H9 (cell line): ENCODE measurements at places on chromosomes 4 and X.

GRCh38 chrX:10166248-10166716 is 9.5 kb downstream of the CLCN4 start:
- no peak for DNase-seq

- no peak for DNase-seq
These were observed 10.4 kb upstream of the NSUN7 start for GRCh38 chr4:40739347-40739746.

DNA sequence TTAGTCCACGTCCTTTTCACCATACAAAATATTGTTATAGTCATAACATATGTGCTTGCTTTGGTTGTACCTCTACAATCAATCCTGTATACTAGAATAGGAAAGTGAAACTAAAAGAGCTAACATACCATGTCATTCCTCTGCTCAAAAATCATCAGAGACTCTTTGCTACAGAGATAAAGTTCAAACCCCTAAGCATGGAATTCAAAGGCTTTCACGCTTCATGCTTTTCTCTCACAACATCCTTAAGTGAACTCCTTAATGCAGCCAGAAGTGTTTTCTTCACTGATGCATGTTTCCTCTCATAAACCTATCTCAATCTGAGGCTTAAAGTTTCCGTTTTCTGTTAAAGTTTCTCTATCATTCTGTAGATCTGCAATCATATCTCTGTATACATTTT is 744.6 kb upstream of the IGFBP7 start:
- DNase-seq, result no peak

- DNase-seq, result peak; percentile 28
These were observed 245.2 kb upstream of the TET2 start for GRCh38 chr4:104901438-104901837.

GRCh38 chr4:3871881-3872833 is 106.0 kb downstream of the ADRA2C start:
- DNase-seq, result peak; percentile 51

GRCh38 chr4:80027611-80028010 is 45.4 kb downstream of the ANTXR2 start:
- DNase-seq, result no peak

DNA sequence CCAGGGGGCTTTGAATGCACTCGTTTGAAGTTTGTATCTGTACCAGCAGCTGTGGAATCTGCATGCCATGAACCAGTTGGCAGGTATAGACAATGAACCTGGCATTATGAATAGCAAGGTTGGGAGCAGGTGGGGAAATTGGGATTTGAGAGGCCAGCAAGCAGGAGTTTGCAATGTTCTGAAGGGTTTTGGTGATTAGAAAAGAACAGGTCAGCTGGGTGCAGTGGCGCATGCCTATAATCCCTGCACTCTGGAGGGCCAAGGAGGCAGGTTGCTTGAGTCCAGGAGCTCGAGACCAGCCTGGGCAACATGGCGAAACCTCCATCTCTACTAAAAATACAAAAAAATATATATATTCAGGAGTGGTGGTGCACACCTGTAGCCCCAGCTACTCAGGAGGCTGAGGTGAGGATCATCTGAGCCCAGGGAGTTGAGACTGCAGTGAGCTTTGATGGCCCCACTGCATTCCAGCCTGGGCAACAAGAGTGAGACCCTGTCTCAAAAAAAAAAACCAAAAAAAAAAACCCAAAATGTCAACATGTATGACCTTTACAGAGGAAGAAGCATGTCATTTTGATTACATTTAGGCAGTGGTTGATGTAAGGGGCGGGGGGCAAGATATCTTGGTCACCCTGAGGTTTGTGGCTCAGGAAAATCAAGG is 63.9 kb downstream of the TSC22D3 start:
- DNase-seq, result no peak

- DNase-seq, result no peak
These were observed 56.7 kb upstream of the COL25A1 start for GRCh38 chr4:109359040-109359646.
